ENCODE measurements at places on chromosomes 1 and 21.

GRCh38 chr1:173590557-173590956 lies 12.3 kb downstream of the SLC9C2 start:
- no peaks in the 10 kb centered on the region for H3K27me3 ChIP-seq
- H3K36me3 ChIP-seq = no peaks in the 10 kb centered on the region
- H3K4me3 ChIP-seq = no peak overlapping the region
- no peak overlapping the region for H3K27ac ChIP-seq

DNA sequence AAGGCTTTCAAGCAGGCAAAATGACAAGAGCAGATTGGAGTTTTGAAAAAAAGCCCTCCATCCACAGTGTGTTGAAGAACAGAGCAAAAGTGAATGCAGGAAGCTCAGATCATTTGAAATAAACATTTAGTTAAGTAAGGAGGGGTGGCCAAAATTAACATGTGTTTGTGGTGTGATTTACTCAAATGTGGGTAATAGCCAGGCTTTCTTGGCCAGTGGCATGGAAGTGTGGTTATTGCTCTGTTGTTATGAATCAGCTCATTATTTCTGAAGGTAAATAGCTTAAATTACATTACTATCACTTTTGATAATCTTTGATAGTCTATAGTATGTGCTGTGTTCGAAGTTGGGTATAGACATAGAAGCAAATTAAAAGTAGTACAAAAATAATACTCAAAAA lies 485.9 kb downstream of the LMO4 start:
- no peaks in the 10 kb centered on the region for H3K36me3 ChIP-seq
- no peak for DNase-seq
- no peaks in the 10 kb centered on the region for H3K27me3 ChIP-seq

GRCh38 chr1:21003281-21004045 lies 173.2 kb downstream of the EIF4G3 start:
- no peak for DNase-seq
- no peak overlapping the region for H3K27ac ChIP-seq
- no peaks in the 10 kb centered on the region for H3K36me3 ChIP-seq
- no peaks in the 10 kb centered on the region for H3K4me1 ChIP-seq
- no peak overlapping the region for H3K4me3 ChIP-seq

GRCh38 chr1:234400773-234401172 lies 27.5 kb downstream of the COA6 start:
- H3K4me3 ChIP-seq = no peak overlapping the region
- H3K27ac ChIP-seq = no peak overlapping the region
- no peaks in the 10 kb centered on the region for H3K27me3 ChIP-seq
- no peaks in the 10 kb centered on the region for H3K4me1 ChIP-seq
- no peaks in the 10 kb centered on the region for H3K36me3 ChIP-seq

DNA sequence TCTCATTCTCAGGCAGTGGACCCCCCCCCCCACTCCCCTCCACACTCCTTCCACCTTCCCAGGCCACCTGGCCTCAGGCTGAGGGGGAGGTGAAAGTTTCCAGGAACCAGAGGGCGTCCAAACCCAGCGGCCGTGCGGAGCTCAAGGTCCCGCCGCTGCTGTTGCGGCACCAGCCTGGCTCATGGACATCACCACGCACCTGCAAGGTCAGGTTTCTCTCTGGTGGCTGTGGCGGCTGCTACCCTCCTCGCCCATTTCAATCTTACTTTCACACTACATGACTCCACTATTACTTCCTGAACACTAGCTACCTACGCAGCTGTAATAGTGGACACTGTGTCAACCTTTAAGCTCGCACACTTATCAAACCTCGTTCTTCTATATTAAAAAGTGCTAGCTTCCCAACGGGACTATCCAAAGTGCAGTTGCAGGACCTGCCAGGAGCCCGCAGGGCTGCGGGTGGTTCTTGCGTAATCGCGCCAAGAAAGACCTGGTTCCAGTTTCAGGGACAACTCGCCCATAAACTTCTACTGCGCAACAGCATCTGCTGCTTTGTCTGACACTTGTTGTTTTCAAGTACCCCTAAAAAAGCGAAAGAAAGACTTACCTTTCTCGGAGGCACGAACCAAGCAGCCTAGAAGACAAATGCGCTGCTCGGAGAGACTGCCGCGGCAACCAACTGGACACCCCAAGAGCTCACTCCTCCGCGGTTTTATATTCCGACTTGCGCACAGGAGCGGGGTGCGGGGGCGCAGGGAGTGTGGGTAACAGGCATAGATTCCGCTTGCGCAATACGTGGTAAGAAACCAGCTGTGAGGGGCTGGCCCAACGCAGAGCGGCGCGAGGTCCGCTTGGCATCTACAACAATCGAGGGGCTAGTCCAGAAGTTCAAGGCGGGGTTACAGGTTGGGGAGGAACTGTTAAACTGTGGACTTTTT lies at the start of gene DIRAS3:
Gene DIRAS3 (minus strand): TSS at position 687 of the 938 bp plus-strand sequence. CDS start 3,330 bp downstream, outside the sequence.
- H3K27ac ChIP-seq = no peak within 1 kb of the TSS
- H3K36me3 ChIP-seq = no peaks in the 10 kb centered on the region
- peak within 1 kb of the TSS; percentile 7 for H3K4me3 ChIP-seq
- no peaks in the 10 kb centered on the region for H3K4me1 ChIP-seq
- DNase-seq = peak; percentile 75

DNA sequence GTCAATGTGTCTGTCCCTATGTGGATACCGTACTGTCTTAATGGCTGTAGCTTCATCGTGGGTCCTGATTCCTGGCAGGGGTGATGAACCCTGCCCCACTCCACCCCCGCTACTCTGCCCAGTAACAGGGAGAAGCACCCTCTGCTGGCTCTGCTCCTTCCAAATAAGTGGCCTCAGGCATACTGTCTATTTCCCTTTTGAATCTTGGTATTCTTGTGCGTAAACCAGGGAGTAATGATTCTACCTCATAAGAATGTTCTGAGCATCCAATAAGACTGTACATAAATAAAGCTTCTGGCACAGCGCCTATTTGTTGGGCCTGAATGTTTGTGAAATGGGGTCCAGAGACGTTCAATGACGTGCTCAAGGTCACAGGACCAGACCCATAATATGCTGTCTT lies 35.2 kb upstream of the CTPS1 start:
- no peak overlapping the region for H3K4me3 ChIP-seq
- H3K27me3 ChIP-seq = no peaks in the 10 kb centered on the region
- DNase-seq = no peak
- peaks cover 2% of the 10 kb centered on the region for H3K4me1 ChIP-seq

- no peak for DNase-seq
- no peaks in the 10 kb centered on the region for H3K36me3 ChIP-seq
- no peak overlapping the region for H3K4me3 ChIP-seq
- H3K27me3 ChIP-seq = no peaks in the 10 kb centered on the region
Measured at GRCh38 chr1:101444873-101445618, 208.2 kb downstream of the S1PR1 start.

GRCh38 chr1:37372302-37372701 lies 102.1 kb upstream of the ZC3H12A start:
- no peaks in the 10 kb centered on the region for H3K4me1 ChIP-seq
- H3K27me3 ChIP-seq = no peaks in the 10 kb centered on the region
- no peak overlapping the region for H3K27ac ChIP-seq

DNA sequence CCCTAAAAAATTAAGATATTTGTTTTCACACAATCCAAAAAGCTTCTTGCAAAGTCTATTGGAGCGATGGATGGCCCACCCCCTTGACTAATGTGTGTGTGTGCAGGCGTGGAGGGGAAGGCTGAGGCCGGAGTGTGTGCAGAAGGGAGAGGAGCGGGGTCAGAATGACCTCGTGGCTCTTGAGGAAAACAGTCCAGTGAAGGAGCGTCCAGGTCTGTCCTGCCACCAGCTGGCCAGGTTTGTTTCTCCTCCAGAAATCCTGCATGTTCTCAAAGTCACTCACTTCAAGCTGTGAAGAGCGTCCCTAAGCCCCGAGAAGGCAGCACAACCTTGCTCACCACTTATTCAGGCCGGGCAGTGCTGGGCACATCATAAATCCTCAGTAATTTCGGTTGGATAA lies 69.5 kb upstream of the SSX2IP start:
- H3K27me3 ChIP-seq = no peaks in the 10 kb centered on the region
- H3K27ac ChIP-seq = no peak overlapping the region
- H3K4me1 ChIP-seq = no peaks in the 10 kb centered on the region
- H3K4me3 ChIP-seq = no peak overlapping the region
- DNase-seq = no peak
- no peaks in the 10 kb centered on the region for H3K36me3 ChIP-seq

DNA sequence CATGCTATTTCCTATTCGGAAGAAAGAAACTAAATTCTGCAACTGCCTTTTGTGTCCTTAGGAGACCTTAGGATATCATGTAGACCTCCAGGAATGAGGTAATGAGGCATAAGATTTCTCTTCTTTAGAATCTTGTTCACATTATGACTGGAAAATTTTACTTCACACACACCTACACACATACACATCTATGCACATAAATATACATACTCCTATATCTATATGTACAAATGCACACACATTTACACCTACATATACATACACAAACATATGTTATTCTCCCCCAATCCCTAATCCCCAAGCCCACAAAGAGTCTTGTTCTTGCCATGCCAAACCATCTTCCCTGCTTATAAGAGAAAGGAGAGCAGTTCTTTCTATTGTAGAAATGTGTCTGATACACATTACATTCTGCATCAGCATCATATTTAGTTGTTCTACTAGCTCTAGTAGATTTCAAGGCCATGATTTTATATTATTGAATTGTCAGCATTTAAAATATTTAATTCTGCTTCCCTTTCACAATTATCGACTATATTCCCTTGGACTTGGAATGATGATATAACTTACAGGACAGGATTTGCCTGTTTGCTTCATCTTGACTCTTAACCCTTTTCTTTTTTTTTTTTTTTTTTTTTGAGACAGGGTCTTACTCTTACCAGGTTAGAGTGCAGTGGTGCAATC lies 35.4 kb upstream of the PDC start:
- no peak for DNase-seq
- H3K4me3 ChIP-seq = no peak overlapping the region
- H3K27me3 ChIP-seq = no peaks in the 10 kb centered on the region
- no peaks in the 10 kb centered on the region for H3K4me1 ChIP-seq
- no peak overlapping the region for H3K27ac ChIP-seq

GRCh38 chr1:198493329-198493728 lies 47.2 kb downstream of the ATP6V1G3 start:
- H3K36me3 ChIP-seq = no peaks in the 10 kb centered on the region
- no peaks in the 10 kb centered on the region for H3K27me3 ChIP-seq
- H3K4me1 ChIP-seq = no peaks in the 10 kb centered on the region
- H3K4me3 ChIP-seq = no peak overlapping the region
- no peak overlapping the region for H3K27ac ChIP-seq

DNA sequence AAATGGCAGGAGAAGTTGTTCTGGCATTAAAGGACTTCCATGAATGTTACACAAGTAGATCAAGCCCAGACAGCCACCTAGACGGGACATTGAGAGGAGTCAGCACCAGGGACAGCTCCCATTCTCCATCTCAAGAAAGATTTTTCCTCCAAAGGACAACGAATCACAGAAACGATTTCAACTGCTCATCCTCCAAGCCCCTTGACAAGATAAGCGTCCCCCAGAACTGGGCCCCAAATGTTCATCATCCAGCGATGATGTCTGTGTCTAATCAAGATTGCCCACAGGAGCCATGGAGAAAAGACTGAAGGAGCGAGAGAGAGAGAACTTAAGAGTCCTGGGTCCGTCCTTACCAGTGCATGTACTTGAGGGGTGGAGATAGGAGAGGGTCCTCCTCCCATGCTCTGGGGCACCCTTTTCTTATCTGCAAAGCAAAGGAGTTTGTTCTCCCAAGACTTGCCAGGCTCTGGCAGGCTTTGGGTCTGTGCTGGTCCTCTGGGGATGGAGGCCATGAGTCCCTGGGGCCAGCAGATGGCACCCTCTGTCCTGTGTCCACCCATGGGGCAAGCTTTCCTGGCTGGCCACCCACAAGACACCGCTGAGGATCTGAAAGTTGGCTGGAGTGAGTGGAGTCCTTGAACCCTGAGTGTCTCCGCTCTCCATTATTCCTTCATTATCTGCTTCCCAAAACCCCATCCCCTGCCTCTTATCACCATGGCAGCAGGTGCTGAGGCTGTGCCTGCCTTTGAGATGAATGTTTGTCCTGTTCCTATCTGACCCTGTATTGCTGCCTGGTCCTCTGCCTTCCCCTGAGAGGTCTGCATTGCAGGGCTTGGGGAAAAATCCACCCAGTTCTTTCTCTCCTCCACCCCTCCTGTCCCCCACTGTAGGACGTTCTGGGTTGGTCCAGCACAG lies 164.6 kb downstream of the ACTL8 start:
- no peaks in the 10 kb centered on the region for H3K36me3 ChIP-seq
- H3K4me3 ChIP-seq = no peak overlapping the region
- H3K4me1 ChIP-seq = no peaks in the 10 kb centered on the region
- DNase-seq = no peak
- H3K27me3 ChIP-seq = no peaks in the 10 kb centered on the region
- no peak overlapping the region for H3K27ac ChIP-seq

DNA sequence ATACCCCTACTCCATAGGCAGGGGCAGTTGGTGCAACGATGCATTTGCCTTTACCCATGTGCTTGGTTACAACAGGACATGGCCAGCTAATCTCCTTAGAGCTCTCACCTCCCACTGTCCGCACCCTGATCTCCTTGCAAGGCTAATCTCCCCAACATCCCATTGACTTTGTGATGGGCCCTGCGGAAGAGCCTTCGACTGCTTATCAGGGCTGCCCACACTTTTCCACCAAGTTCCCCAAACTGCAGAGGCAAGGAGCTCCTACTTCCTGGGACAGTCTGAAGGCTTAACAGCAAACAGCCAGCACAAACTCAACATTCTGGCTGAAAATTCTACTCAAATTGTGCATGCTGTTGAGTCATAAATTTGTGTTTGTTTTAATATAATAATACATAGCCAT lies 36.0 kb downstream of the C1orf94 start:
- no peaks in the 10 kb centered on the region for H3K27me3 ChIP-seq
- no peaks in the 10 kb centered on the region for H3K36me3 ChIP-seq
- H3K4me3 ChIP-seq = no peak overlapping the region
- no peak overlapping the region for H3K27ac ChIP-seq
- no peaks in the 10 kb centered on the region for H3K4me1 ChIP-seq

GRCh38 chr1:71717186-71717585 lies 565.2 kb downstream of the NEGR1 start:
- H3K4me1 ChIP-seq = no peaks in the 10 kb centered on the region
- no peak overlapping the region for H3K27ac ChIP-seq
- H3K36me3 ChIP-seq = no peaks in the 10 kb centered on the region
- DNase-seq = no peak
- no peaks in the 10 kb centered on the region for H3K27me3 ChIP-seq

DNA sequence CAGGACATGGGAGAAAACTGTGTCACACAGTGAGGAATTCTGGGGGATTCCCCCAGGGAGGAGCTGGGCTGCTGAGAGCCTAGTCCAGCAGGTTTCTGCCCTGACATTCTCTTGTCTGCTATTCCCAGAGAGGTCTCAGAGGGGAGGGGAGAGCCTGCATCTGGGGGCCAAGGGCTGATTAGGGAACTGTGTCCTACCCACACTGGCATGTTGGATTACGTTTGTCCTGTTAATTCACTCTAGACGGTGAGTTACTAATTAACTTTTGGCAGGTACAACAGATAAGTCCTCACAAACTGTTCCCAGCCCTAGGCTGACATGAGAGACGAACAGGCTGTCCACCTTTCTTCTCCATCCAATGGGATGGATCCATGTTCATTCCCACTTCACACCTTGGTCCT lies 2.6 kb upstream of the SH3BGRL3 start:
- no peak overlapping the region for H3K4me3 ChIP-seq
- no peaks in the 10 kb centered on the region for H3K36me3 ChIP-seq
- no peaks in the 10 kb centered on the region for H3K4me1 ChIP-seq
- no peaks in the 10 kb centered on the region for H3K27me3 ChIP-seq
- no peak overlapping the region for H3K27ac ChIP-seq

Data from aorta (tissue), 5 donors.